ENCODE measurements at places on chromosomes 13 and 19.

GRCh38 chr13:21670006-21670882, 629 bp upstream of the FGF9 start:
- DNase-seq: no peak

DNA sequence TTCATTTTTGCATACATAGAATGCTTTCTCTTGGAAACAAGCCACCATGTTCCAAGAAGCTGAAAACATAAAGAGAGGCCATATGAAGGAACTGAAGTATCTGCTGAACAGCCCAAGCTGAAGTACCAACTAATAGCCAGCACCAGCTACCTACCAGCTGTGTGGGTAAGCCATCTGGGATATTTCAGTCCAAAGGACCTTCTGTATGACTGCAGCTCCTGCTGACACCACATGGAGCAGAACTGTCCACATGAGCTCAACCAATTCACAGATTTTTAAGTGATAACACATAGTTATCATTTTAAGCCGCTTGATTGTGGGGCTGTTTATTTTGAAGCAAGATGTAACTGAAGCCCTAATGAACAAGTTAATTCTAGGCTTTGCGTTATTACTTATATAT, 621.1 kb upstream of the KLHL1 start:
- no peak for DNase-seq

DNA sequence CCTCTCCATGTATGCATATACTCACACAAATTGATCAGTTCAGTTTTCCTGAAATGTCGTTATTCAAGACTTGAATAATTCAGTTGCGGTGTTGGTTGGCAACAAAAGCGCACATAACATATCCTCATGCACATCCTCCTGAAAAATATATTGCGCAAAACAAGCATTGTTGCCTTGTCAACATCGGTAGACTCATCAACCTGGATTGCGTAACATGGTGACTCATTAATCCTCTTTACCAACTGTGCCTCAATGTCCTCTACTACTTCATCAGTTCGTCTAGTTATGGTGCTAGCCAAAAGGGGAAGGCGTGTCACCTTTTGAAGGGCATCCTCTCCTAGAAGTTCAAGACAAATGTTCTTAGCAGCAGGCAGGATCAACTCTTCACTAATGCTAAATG, 357.7 kb downstream of the LMO7 start:
- DNase-seq: no peak

GRCh38 chr19:39428283-39429112, 7.3 kb downstream of the RPS16 start:
- DNase-seq: peak; percentile 83

- DNase-seq: no peak
These were observed 16.6 kb downstream of the PRKCSH start for GRCh38 chr19:11451871-11452619.

DNA sequence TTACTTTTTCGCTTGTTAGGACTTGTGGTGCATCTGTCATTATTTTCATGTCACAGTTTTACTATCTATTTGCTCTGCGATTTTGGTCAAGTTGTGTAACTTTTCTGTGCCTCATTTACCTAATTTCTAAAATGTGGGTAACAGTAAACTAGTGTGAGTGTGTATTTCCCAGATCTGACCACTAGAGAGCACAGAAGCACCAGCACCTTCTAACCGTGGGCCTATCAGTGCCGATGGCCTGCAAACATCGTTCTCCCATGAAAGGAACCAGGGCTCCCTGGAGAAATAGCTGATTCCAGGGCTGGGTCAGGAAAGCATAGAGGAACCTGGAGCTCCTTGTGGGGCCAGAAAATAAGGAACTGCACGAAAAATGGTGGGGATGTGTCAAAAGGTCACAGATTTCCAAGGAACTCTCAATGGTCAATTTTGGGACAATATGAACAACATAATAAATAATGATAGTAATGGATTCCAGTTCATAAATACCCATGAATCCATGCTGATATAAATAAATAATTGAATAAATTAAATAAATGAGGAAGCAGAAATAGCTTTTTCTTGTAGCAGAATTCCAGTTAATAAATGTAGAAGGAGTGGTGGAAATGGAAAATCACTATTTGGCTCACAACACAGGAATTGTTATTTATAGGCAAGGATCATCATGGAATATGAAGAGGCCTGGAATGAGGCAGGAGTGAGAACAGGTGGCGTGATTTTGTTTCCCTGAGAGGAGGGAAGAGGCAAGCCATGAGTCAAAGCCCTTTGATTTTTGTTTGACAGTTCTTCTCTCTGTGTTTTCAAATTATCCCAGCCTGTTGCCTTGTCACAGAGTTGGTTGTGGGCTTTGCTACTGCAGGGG, 31.1 kb downstream of the CEACAM8 start:
- DNase-seq: peak; percentile 15

GRCh38 chr13:53250272-53250875, 221.8 kb downstream of the OLFM4 start:
- DNase-seq: peak; percentile 87

DNA sequence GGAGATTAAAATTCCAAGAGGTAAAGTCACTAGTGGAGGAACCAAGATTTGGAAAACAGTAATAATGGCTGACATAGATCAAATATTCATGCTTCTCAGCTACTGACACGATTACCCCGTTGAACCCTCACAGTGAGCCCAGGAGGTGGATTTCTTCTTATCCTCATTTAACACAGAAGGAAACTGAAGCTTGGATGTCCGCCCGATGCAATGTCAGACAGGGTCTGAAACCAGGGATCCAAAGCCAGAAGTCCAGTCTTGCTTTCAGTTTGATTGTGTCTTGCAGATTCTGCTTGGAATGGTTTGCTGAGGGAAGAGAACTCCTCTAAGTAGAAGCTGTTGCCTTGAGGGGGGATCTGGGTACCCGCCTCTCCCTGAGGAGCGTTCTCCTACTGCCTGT, 404.7 kb downstream of the KCNRG start:
- no peak for DNase-seq

GRCh38 chr13:41691274-41691673, 233.9 kb downstream of the RGCC start:
- DNase-seq: no peak

DNA sequence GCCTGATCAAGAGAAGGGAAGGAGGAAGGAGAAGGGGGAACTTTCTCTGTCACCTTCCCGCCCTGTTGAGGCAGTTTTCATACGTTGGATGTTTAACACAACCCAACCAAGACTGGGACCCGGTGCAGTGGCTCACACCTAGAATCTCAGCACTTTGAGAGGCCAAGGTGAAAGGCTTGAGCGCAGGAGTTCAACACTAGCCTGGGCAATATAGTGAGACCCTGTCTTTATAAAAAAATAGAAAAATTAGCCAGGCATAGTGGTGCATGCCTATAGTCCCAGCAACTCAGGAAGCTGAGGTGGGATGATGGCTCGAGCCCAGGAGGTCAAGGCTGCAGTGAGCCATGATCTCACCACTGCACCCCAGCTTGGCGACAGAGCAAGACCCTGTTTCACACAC, 59.4 kb upstream of the PEG3 start:
- DNase-seq: no peak

DNA sequence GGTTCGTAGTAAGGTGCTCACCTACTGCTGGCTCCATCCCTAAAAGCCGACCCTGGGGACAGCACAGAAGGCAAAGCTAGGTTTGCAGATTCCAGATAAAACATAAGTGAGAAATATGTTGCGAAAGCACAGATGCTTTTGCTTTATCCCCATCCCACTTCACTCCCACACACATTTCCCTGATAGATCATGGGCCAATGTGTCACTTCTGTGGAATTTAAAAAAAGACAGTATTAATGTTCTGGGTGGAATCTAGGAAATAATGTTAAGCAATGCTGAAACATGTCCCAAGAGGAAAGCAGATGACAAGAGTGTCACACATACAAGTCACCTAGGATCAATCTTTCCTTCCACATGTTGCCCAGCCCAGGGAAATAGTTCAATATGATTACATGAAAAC, 661.0 kb upstream of the MIR17HG start:
- no peak for DNase-seq

DNA sequence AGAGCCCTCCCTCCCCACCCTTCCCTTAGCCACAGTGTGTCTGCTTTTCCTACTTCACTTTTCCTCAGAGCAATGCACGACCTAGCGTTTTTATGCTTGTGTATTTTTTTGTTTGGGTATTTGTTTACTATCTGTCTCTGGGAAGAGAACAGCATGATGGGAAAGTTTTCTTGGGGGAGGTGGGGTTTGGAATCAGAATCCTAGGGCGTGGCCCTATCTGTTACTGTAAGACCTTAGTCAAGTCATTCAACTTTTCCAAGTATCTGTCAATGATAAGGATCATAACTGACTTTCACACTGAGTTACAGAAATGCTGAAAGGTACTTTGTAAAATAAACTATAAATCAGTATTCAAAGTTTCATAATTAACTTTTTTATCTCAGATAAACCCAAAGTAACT, 146.3 kb upstream of the WASF3 start:
- DNase-seq: no peak

GRCh38 chr19:49340069-49340864, 5.1 kb downstream of the CD37 start:
- DNase-seq: no peak

- no peak for DNase-seq
These were observed 5.8 kb upstream of the VWA8 start for GRCh38 chr13:41966671-41967070.

- peak; percentile 45 for DNase-seq
These were observed 826.7 kb downstream of the DIAPH3 start for GRCh38 chr13:59337070-59337469.

- no peak for DNase-seq
These were observed 26.9 kb upstream of the RCBTB2 start for GRCh38 chr13:48559638-48560320.

DNA sequence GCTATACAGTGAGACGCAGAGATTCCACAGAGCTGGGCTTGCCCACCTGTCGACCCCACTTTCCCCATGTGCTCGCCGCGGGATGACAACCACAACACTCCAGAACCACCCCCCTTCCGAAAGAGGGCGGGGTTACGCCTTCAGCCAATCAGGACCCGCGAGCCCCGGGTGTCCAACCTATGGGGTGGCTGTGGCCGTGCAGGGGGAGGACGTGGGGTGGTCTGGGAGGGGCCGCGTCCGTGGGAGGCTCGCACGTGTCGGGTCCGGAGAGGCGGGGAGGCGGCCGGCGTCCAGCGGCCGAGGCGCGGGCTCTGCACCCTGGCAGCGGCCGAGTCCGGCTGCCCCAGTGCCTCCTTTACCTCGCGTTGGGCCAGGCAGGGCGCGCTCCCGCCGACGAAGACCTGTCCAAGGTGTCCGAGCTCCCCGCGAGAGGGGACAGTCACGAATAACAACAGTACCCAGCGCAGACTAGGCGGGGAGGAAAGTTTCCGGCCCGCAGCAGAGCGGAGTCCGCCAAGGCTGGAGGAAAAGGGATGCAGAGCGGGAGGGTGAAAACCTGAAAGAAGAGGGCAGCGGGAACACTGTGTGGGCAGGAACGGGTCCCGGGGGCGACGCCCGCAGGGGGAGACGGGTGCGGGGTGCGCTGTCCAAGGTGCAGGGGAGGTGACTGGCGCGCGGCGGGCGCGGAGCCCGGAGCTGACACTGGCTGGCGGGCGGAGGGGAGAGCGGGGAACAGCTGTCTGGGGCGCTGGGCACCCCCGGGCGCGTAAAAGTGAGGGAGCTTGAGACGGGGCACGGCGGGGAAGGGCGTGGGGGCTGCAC, 911 bp downstream of the ENOX1 start:
- peak; percentile 96 for DNase-seq

GRCh38 chr13:98239162-98240076, 62.4 kb upstream of the RNF113B start:
- DNase-seq: no peak

DNA sequence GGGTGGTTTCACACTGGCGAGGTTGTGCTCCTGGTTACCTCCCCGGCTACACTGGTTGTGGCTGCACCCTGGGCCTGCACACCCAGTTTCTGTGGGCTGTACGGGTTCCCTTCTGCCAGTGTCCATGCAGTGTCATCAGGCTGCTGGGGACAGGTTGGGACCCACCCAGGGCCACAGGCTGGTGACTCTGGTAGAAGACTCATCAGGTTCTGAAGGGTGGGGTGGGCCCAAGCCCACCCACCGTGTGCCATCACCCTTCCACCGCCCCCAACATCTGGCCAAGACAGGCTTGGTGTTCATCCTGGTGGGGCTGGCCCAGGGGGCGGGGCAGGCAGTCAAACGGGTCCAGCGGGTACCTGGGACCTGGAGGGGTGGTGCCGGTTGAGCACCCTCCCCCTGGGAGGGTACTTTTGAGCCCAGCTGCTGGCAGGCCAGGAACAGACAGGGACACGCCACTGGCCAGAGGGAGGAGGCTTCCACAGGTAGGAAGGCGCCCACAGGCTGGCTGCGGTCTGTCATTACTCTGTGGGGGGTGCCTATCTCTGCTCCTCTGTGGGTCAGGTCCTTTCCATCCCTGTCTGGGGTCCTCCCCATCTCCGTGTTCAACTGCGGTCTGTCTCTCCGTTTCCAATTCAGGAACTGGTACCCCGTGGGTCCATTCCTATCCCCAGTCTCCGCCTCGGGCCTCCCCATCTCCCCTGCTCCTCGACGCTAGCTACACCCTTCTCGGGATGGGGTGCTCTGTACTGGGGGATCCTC, at the start of gene RNF225:
Gene RNF225 (plus strand): TSS at position 437 of the 759 bp plus-strand sequence. CDS start 434 bp downstream, outside the sequence.
- DNase-seq: peak; percentile 14

GRCh38 chr13:73984949-73985691, 149.1 kb downstream of the KLF12 start:
- no peak for DNase-seq

- DNase-seq: no peak
These were observed 49.5 kb downstream of the COL4A1 start for GRCh38 chr13:110257408-110257807.

Measured in muscle of back (tissue), 13 donors.